ENCODE measurements at places on chromosomes 11 and 22.

DNA sequence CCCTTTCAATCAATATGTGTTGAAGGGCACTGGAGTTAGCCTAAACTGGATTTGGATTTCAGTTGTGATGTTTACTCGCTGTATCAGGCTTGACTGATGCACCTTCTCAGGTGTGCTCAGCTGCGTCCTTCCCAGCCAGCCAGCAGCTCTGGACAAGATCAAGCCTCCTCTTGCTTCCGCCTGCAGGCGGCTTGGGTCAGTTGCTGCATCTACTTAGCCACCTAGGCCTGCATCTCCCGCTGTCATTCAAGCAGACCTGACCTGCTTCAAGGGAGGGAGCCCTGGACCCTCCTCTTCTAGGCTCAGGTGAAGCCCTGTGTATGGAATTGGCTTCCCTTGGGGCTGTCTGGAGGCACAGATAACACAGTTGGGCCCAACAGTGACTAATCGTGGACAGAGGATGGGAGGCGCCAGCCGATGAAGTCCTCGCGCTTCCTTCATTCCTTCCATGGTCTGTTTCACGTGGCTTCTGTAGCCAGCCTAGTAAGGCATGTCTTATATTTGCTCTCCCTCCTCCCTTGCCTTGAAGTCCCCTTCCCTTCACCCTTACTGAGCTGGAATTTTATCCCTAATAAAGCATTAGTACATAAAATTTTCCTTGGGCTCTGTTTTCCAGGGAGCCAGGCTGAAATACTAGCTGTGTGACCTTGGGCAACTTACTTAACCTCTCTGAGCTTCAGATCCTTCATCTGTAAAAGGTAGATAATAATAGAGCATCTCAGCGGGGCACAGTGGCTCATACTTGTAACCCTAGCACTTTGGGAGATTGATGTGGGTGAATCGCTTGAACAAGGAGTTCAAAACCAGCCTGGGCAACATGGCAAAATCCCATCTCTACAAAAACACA lies 2.1 kb upstream of the LHFPL7 start:
- no peak for DNase-seq

- no peak for DNase-seq
These were observed 50.7 kb downstream of the STIM1 start for GRCh38 chr11:3906166-3906565.

DNA sequence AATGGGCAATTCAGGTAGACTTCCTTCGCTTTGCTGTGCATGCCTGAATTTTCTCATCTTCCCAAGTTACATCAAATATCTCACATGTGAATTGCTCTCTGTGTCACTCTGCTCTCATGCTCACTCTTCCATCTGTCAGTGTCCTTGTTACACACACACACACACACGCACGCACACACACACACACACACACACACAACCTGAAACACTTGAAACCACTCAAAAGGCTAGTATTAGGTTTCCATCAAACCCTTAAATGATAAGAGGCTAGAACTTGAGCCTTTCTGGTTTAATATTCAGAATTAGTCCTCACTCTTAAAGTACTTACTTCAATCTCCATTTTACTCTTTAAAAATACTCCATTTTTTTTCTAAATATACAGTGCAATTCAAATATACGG lies 282.4 kb downstream of the C11orf87 start:
- DNase-seq, result no peak

DNA sequence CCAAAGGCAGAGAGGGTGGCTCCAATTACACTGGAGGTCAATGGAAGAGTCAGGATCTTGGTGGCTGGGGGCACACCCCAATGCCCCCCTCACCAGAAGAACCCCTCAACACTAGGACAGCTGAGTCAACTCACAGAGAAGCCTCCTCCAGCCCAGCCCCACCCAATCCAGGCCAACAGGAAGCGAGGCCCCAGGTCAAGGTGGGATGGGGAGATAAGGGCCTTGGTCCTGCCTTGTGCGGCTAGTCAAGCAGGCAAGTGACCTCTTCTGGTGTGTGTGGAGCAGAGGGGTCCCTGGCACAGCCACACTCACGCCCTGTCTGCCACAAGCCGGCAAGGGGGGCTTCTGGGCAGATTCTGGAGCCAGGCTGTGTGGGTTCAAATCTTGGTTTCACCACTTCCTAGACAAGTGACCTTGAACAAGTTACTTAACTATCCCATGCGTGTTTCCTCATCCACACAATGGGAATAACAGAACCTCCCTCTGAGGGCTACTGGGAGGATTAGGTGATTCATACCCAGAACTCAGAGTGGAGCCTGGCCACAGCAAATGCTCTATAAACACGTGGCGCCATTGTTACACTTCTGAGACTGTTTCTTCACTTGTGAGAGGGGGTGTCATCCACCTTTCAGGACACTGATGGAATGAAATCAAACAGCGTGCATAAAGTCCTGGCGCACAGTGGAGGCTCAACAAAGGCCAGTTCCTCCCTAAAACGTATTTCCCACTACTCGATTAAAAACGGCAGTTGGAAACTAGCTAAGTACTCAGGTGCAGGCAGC lies 3.2 kb downstream of the TTLL12 start:
- no peak for DNase-seq

- no peak for DNase-seq
These were observed 91.2 kb downstream of the RPS6KA4 start for GRCh38 chr11:64450168-64450560.

GRCh38 chr11:64590763-64591221 lies at the start of gene SLC22A12:
Gene SLC22A12, plus strand, starts transcription at chr11:64591220. Its CDS starts 337 bp downstream, at chr11:64591557.
- DNase-seq, result no peak

DNA sequence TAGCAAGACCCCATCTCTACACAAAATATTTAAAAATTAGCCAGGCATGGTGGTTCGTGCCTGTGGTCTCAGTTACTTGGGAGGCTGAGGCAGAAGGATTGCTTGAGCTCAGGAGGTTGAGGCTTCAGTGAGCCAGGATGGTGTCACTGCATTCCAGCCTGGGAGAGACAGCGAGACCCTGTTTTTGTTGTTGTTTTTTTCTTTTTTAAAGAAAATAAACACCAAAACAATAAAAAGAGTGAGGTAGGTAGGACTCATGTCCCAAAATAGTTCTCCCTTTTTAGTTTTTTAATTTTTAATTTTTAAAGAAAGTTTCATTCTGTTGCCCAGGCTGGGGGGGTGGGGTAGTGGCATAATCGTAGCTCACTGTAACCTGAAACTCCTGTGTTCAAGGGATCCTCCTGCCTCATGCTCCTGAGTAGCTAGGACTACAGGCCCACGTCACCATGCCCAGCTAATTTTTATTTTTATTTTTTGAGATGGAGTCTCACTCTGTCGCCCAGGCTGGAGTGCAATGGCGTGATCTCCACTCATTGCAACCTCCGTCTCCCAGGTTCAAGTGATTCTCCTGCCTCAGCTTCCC lies 25.5 kb upstream of the MALAT1 start:
- DNase-seq, result no peak

- no peak for DNase-seq
These were observed 239.7 kb downstream of the BRD1 start for GRCh38 chr22:49587987-49588386.

- DNase-seq, result peak; percentile 79
These were observed 96.5 kb downstream of the CWC15 start for GRCh38 chr11:94876645-94877442.

DNA sequence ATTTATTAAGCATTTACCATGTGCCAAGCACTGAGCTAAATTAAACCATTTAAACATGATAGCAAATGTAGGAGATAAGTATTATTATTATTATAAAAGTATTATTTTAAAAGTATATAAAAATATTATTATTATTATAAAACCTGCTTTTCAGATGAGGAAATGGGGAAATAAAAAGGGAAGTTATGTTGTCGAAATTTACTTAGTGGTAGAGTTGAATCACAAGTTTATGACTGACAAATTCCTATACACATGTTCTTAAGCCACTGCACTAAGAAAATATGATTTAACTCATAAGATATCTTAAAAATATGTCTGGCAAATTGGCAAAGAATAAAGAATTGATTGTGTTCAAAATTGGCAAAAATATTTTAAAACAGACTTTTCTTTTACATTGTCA lies 53.8 kb downstream of the CASP12 start:
- DNase-seq, result no peak

DNA sequence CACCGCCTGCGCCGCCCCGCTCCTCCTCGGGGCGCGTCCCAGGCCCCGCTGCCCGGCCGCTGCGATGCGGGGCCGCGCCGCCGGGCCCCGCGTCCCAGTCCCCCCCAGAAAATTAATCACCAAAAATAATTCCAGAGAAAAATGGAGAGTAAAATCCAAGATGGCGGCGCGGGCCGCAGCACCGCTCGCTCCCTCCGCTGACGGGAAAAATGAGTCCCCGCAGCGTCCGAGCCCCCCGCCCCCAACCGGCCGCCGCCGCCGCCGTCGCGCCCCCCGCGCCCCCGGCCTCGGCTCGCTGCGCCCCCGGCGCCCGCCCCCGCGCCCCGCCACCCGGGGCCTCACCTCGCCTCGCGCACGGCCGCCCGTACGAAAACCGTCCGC lies at the start of gene KMT5B:
TSS of gene KMT5B (minus strand) at position 162 of the 381 bp plus-strand sequence. CDS start 23,220 bp downstream, outside the sequence.
- no peak for DNase-seq

- no peak for DNase-seq
These were observed 163.0 kb upstream of the SYT13 start for GRCh38 chr11:45449036-45449601.

DNA sequence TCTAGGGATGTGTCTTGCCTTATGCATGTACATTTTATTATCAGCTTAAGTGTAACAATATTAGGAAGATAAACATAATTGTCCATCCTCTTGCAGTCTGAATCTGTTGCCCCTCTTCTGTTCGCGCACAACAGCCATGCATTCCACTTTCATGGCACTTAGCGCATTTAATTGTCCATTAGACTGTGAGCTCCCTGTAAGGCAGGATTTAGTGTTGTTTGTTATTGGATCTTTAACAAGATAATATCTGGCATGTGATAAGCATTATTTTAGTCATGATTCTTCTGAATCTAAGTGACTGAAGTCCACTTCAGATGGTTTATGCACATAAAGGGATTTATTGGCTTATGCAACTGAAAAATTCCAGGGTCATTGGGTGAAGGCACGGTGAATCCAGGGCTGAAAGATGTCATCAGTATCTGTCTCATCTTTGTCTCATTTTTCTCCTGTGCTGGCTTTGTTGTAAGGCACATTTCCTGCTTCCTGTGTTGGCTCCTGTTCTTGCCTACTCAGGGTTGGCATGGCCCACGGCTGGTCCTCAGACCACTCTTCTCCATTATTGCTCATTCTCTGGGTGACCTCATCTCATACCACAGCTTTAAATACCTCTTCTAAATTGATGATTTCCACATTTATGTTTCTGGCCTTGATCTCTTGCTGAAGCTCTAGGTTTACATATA lies 37.6 kb downstream of the ATXN10 start:
- no peak for DNase-seq

- DNase-seq, result no peak
These were observed 560 bp downstream of the TBX1 start for GRCh38 chr22:19760951-19761724.

DNA sequence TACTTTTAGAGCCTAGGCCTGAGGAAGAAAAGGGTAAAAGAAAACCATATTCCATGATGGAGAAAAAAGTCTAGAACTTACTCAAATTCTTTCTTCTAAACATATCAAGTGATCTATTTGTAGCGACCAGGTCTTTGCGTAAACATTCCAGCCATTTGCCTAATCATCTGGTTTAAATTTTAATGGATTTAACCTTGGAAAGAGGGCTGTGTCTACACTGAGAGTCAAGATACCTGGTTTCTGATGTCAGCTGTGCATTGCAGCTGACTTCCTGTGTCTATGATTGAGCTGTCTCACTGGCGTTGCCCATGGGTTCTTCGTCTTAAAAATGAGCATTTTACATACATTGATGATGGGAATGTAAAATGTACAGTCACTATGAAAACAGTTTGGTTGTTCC lies 10.0 kb upstream of the TMEM123 start:
- DNase-seq, result no peak

DNA sequence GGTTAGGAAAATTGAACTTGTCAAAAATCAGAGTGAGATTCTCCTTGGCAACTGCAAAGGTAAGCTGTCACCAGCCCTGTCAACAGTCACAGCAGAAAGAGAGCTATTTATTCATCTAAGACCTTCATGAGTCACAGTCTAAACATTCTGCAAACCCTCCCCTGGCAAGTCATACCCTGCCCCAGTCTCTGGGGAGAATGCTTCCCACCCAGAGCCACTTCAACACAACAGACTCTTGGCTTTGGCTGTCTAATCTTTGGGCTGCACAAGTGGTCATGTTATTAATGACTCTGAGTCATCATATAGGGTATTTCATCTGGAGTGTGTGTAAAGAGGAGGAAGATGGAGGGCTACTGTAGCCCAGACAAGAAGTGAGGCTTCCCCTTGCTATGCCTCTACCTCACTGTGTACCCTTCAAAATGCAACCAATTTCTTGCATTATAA lies 153.4 kb downstream of the CCDC34 start:
- DNase-seq, result no peak

GRCh38 chr11:117875382-117876058 lies 938 bp downstream of the FXYD6 start:
- peak; percentile 18 for DNase-seq

GRCh38 chr11:75135021-75135650 lies 15.8 kb upstream of the SLCO2B1 start:
- no peak for DNase-seq

- DNase-seq, result no peak
These were observed 4.1 kb upstream of the FAM83F start for GRCh38 chr22:39990686-39991085.

DNA sequence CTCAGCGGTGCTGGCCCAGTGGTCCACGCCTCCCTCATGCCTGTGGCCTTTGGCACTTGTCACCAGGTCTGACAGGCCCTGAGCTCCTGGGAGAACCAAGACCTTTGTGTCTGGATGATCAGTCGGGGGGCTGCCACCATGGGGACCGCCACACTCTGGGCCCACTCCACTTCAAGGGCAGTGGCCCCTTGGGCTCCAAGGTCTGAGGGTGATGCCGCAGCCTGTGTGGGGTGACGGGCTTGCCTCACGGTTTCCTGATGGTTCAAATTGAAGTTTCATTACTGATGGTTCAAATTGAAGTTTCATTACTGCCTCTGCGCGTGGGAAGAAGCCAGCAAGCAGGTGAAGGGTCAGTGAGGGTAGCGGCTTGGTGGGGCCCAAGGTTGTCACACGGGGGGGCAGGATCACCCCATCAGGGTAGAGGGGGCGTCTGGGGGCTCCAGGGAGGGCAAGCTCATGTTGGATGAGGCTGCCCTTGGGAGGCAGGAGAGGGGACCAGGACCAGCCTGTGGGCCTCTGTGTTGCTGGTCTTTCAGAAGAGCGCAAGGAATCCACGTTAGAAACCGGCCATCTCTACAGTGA lies 27.5 kb downstream of the TRMU start:
- DNase-seq, result no peak

GRCh38 chr11:62645671-62645945 lies 805 bp downstream of the GANAB start:
- no peak for DNase-seq

- DNase-seq, result no peak
These were observed 102.8 kb upstream of the AKIP1 start for GRCh38 chr11:8808226-8808585.

DNA sequence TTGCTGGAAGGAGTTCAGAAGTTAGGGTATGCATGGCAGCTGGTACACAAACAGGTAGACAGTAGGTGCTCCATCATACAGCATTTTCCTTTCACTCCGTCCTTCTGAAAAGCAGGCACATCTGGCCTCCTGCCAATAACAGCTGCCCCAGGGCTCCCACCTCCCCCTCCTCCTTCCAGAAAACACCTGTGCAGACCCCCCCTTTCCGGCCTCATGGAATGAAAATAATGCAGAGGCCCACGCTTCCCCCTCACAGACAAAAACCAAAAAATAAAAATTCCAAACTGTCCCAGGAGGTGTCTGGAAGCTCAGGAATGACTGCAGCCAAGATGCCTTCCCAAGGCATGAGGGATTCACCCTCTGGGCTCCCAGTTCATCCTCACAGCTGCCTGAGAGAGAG lies 185.5 kb downstream of the MN1 start:
- no peak for DNase-seq

All from activated naive CD8-positive, alpha-beta T cell treated with anti-CD3 and anti-CD28 coated beads for 36 hours (primary cell).